ENCODE measurements at places on chromosomes 11 and 22.

DNA sequence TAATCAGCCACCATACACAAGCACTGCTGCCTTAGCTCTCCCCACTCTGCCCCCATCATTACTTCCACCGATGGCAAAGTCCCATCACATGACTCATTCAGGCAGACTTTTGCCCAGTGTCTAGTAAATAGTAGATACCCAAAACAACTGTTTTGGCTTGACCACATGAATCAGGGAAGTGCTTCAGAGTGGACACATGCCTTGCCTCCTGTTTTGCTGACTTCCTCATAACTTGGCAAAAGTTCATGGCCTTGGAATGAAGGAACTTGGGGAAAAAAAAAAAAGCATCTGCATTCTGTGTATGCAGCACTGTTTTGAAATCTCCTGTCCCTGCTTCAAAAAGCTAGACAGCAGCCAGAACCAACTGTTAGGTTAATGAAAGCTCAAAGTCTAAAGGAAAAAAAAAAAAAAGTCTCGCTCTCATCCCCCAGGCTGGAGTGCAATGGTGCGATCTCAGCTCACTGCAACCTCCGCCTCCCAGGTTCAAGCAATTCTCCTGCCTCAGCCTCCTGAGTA lies 335.3 kb downstream of the FAM181B start:
- DNase-seq: no peak

- DNase-seq: no peak
Observed at GRCh38 chr11:123194337-123195187, 486 bp downstream of the CLMP start.

DNA sequence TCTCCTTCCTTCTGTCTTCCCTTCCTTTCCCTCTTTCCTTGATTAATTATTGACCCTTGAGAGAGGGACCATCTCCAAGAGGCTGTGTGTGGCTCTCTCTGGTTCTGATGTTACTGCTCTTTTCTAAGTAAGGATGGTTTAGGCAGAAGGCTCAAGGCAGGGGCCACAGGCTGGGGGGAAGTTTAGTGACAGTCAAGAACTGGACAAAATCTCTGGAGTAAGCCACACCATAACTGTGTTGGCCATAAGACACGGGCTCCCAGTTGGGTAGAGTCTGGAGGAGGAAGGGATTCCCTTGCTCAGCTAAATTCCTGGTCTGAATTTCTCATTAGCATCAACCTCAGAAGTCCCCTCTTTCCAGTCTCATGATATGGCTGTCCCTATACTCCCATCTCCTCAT lies 74.7 kb downstream of the BUD13 start:
- no peak for DNase-seq

DNA sequence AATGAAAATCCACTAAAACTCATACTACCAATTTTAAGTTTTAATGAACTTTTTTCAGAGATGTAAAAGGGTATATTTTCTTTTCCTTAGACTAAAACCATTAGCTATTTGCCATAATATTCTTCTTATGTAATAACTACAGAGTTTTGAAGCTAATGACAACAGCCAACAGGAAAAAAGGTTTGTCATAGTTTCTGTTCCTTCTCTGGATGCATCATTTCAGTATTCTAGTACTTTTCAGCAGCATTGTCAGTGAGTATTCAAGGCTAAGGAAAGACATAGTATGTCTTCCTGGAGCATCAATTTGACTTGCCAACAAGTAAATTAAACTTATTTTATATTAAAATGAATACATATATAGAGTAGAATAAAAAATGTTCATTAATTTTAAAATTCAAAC lies 166.0 kb downstream of the METTL15 start:
- DNase-seq: no peak

GRCh38 chr22:48838376-48838775 lies 989.3 kb downstream of the BRD1 start:
- no peak for DNase-seq

- DNase-seq: no peak
Observed at GRCh38 chr11:120146413-120147093, 8.6 kb upstream of the TRIM29 start.

GRCh38 chr11:57213342-57214097 lies 23.5 kb downstream of the APLNR start:
- no peak for DNase-seq

- no peak for DNase-seq
Observed at GRCh38 chr22:23236440-23237184, 56.3 kb downstream of the BCR start.
